ENCODE measurements at places on chromosomes 13 and 19.

GRCh38 chr13:93108111-93108601 is 118.5 kb upstream of the GPC6 start:
- no peak for DNase-seq

- DNase-seq: no peak
Observed at GRCh38 chr19:42114412-42114811, 17.8 kb downstream of the POU2F2 start.

DNA sequence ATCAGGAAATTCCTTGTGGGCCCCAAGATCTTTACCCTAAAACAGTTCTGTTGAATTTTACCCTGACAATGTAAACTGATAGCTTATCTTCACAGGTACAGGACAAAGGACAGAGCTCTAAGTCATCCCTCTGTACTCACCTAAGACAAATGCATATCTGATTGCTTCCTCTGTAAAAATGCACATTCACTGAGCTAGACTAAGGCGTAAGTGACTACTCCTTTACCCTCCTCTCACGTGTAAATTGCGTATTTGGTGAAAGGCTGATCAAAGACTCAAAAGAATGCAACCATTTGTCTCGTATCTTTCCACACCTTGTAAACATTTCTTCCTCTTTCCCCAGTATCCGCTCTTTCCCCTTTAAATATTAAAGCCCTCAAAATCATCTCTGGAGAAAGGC is 80.6 kb upstream of the LRCH1 start:
- no peak for DNase-seq

- no peak for DNase-seq
Observed at GRCh38 chr13:21395953-21396352, 63.1 kb downstream of the ZDHHC20 start.

DNA sequence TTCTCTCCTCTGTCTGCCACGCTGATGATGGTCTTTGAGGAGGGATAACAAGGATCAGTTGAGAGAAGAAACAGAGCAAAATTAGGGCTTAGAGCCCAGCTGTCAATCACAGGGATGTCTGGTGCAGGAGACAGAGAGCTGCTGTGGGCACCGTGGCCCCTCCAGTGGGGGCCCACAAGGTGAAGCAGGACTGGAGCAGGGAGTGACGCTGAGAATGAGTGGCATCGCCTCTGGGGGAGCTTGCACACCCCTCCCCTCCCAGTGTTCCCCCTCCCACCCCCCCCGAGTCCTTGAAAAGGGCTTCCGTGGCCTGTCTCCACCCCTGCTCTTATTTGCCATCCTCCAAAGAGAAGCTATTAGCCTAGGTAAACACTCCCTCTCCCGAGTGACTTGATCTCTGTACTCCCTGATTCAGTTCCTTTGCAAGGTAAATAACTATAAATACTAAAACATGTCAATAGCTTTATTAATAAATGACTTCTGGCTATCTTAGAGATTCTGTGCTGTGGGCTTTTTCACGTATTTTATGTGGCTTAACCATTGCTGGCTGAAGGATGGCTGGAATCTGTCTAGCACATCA is 440.0 kb downstream of the ZNF536 start:
- no peak for DNase-seq

All from bone marrow (tissue), 2 donors.